ENCODE measurements at places on chromosomes 2 and 18. TPM values are rescaled to one million over a fixed set of nuclear protein-coding genes. Genes with fewer than 3 reads are reported as not detected.

DNA sequence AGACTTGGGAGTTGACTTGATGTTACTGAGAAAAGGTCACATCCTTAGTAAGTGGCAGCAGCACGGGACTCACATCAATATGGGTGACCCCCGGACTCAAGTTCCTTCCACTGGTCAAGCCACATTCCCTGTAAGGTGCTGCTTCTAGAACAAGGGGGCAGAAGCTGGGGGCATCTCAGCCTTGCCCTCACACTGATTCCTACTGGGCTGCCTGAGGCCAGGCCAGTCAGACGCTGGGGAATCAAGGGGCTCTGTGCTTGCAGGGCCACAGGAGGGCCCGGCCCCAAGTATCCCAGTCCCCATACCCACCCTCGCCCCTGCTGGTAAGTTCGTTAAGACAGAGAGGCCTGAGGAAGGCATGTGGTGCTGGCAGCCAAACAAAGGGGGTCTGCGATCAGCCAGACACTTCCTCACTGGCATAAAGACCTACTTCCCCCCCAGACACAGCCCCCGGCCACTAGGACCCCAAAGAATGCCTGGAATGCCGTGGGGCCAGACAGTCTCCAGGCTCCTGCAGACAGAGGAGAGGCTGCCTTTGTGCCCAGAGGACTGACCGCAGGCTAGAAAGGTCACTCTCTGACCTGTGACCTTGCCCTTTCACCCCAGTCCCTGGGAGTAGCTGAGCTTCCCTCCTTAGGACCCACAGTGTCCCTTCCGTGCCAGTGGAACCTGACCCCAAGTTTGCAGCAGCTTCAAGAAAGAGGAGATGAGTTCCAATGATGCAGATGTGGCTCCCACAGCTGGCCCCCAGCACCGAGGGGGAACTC is 83.6 kb downstream of the HS1BP3 start:
- DNase-seq: no peak

DNA sequence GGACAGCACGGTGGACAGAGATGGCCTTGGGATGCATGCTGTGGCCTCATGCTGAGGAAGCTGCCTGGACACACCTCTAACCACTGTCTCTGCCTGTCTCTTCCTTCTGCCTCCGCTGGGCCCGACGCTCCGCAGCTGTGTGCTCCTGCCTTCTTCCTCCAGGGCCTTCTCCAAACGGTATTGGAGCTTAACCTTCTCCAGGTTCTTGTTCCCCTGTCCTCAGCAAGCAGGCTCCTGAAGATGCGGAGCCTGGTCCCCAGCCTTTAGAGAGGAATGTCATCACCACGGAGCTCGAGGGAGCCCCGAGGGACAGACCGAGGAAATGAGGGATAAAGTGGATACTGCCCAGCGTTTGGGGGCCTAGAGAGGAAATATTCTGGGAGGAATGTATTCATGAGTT is 155.1 kb downstream of the DYSF start:
- DNase-seq: no peak

- no peak for DNase-seq
These were observed 10.2 kb upstream of the CABYR start for GRCh38 chr18:24128700-24129099.

- no peak for DNase-seq
These were observed 228.1 kb downstream of the RBM43 start for GRCh38 chr2:151033271-151034248.

DNA sequence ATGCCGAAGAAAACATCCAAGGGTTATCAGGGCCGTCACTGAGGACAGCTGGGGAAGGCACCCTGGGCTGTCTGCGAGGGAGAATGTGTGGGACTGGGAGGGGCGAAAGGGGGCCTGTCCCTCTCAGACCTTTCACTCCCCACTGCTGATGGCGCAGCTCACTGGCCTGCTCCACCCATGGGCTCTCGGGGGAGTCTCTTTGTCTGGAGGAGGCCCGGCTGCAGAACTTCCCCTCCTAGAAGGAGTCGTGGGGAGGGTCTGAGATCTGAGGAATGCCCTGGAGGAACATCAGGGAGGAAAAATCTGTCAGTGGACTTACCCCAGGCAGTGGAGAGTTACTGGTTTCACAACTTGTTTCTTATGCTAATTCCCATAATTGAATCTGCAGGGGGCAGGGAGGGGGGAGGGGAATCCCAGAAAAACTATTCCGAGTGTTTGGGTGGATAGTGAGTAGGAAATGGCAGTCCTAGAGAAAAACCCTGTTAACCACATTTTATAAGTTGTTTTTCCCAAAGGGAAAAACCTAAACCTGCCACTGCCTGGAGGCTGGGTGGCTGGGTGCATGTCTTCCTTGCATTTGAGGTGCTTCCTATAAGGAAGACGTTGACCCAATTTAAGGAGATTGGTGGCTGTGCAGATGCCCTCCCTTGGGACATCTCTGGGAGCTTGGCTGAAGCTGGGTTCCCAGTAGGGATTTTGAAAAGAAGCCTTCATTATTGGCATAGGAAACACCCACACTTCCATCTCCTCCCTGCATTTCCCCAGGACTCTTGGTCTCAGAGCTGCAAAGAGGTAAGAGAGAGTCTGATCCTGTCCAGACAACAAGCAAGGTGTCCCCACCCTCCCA is 11.7 kb upstream of the SEMA4C start:
- no peak for DNase-seq

DNA sequence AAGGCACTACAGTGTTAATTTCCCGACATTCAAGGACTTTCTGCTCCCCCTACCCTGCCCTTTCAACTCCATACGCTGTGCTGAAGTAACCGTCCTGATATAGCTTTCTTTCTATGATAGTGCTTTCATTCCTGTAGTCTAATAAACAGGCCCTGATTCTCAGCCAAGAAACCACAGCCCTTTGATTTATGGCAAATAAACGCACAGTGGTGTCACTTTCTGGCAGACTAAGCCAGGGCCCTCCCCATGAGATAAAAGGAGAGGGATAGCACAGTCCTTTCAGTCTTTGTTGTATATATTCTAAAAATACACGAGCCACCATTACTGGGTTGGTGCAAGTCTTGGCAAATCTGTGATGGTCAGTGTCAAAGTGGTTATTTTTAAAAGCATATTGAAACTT is 291.2 kb downstream of the ALPK2 start:
- no peak for DNase-seq

- DNase-seq: no peak
These were observed 187.1 kb downstream of the NR4A2 start for GRCh38 chr2:156145469-156145868.

DNA sequence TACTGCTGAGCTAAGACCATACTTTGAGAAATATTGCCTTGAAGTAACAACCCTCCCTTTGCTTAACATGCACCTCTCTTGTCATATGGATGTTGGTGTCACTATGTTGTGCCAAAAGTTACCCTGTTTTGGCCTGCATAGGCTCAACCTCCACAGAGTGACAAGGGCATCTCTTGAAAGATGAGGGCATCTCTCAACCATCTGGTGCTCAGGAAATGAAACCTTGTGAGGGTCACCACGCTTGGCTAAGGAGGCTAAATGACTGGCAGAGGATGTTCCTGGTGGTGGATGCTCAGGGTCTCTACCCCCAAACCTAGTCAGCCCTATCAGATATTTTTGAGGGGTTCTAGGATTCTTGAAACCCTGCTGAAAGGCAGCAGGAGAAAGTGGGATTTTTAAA is 2.3 kb downstream of the LHCGR start:
- DNase-seq: no peak

DNA sequence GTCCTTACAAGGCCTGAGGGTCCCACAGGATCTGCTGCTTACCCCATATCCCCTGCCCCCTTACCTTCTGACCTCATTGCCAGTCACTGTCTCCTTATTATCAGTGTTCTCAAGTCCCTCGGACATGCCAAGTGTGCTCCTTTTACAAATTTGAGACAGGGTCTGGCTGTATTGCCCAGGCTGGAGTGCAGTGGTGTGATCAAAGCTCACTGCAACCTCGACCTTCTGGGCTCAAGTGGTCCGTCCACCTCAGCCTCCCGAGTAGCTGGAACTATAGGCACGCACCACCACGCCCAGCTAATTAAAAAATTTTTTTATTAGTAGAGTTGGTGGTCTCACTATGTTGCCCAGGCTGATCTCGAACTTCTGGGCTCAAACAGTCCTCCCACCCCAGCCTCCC is 141.0 kb downstream of the PHLPP1 start:
- no peak for DNase-seq

- DNase-seq: no peak
These were observed 37.6 kb upstream of the ACKR3 start for GRCh38 chr2:236531996-236532395.

GRCh38 chr18:46866523-46866922 is 50.8 kb downstream of the PIAS2 start:
- no peak for DNase-seq

DNA sequence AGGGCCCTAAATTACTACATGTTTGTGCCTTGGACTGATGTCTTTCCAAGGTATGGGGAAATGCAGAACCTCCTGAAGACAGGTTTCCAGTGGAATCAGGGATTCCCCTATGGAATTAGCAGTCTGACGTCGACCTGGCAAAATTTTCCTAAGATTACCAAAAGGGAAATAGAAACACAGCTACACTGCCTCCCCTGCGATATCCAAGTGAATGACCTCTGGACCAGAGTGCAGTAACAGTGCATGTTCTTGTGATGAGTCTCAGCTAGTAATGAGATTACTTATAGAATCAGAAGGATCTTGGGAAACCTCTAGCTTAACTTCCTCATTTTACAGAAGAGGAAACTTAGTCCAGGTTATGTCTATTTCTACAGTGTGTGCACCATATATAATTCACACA is 21.3 kb upstream of the CHST9 start:
- no peak for DNase-seq

DNA sequence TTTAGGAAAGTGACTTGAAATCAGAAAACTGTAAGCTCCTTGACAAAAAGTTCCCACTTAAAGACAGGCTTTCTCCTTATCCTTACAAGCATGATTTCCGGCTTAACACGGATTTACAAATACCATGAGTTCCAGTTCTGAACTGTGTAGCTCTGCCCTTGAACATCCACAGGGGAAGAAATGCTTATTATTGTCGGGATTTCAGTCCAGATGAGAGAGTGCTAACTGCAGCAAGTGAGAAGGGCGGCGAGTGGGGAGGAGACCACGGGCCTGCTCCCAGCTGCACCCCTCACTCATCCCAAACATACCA is 73.1 kb downstream of the LRRC30 start:
- no peak for DNase-seq

GRCh38 chr18:35938158-35938557 is 34.3 kb upstream of the RMP24 start:
- DNase-seq: no peak

GRCh38 chr18:46460754-46461153 is 196.3 kb downstream of the LOXHD1 start:
- no peak for DNase-seq

DNA sequence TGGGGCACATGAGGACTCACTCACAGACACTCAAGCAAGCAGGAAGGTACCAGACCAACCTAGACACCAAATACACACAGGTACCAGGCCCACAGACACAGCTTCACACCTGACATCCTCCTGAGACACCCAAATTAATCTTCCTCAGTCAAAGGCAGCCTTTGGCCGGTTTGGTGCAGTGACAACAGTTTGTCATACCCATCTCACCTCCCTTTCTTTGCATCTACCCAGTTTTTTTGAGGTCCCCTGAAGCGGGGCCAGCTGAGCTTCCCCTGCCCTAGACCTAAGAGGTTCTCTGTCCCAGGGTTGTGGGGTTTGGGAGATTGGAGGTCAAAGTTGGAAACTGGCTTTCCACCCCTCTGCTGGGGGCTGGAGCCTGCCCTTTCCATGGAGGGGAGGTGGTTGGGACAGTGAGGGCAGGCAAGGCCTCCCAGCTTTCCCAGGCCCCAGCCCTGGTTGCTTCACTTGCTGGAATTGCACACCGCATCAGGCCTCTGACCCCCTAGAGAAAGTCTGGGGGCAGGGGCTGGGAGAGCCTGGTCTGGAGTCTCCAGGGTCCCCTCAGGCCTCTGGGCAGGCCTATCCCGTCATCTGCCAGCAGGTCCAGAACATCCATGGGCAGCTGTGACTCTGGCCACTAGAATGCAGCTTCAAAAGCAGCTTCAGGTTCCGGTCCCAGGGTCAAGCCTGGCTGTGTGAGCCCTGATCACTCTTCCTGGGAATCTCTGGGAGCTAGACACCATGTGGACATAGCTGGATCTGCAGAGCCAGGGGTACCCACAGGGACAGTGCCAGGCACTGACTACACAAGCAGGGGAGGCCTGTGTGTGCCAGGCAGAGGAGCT is 12.5 kb upstream of the TEX261 start:
- DNase-seq: no peak

- no peak for DNase-seq
These were observed 132.7 kb upstream of the HS6ST1 start for GRCh38 chr2:128451084-128452023.

DNA sequence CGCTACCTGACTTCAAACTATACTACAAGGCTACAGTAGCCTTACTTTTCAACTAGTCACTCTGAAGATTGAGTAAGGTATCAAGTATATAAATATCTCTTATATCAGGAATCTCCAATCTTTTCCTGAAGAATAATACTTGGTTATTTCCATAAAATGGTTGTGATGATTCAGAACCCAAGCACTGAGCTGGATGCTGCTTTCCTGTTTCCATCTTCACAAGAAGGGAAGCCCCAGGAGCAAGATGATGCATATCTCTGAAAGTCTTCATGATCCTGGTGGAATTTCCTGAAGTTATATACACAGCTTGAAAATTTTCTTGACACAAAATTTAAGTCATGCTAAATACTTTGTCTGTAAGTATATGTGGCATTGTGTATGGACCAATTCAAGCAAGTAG is 243.9 kb upstream of the TANK start:
- no peak for DNase-seq

GRCh38 chr18:22394428-22394827 is 23.3 kb downstream of the CTAGE1 start:
- no peak for DNase-seq

DNA sequence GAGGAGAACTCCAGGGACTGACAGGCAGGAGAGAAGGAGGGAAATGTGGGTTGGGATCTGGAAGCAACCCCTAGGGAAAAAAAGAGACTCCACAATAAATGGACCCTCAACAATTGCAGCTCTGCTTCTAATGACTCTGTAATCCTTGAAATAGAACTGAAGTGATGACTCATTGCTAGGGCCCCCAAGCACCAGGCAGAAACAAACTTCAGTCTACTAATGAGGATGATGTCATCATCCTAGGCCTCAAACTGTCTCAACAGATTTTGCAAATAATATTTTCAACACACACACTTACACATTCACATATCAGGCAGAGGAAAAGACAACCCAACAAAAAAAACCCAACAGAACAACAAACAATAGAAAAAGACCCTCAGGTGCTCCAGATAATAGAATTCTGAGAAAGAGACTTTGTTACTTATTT is 143.3 kb downstream of the HDAC4 start:
- no peak for DNase-seq

Gene RAB6C
- not detected for total RNA-seq

Gene WDR12
- total RNA-seq: 95.7 TPM

Gene SNORC
- 0.64 TPM for total RNA-seq

Gene ANO7
- total RNA-seq: 1.4 TPM

Gene CCDC85A
- total RNA-seq: not detected

Gene POTEC
- not detected for total RNA-seq

Gene ACMSD
- not detected for total RNA-seq

Gene ST8SIA3
- total RNA-seq: not detected

Gene CRIM1
- total RNA-seq: 6.5 TPM

Gene CYTIP
- 64.9 TPM for total RNA-seq

Gene SMCHD1
- 50.2 TPM for total RNA-seq

Data from GM12878 (cell line).